ENCODE measurements at places on chromosomes 5 and 9.

GRCh38 chr5:163506726-163507125, 1.3 kb downstream of the MAT2B start:
- DNase-seq: no peak

DNA sequence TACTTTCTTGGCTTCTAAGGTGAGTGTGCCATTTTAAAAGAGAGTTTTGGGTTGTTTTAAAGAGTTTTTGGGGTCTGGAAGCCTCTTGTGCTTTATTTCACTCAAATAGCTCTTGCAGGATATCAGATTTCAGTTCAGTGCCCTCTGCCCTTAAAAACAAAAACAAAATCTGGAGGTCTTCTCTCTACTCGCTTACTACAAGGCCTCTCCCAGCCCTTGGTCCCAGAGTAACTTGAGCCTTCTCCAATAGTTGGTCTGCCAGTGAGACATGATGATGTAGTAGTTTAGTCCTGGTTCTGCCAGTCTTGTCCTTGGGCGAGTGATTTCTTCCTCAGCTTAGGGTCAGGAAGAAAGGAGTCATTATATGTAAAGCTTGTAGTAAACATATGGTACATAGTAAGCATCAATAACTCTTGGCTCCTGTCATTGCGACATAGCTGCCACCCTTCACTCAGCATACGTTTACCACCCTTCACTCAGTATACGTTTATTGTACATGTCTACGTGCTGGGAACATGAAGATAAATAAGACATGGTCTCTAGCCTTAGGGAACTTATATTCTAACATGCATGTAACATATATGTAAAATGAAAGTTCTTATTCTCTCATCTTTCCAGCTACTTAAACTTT, 147.6 kb downstream of the MAN2A1 start:
- DNase-seq: no peak

DNA sequence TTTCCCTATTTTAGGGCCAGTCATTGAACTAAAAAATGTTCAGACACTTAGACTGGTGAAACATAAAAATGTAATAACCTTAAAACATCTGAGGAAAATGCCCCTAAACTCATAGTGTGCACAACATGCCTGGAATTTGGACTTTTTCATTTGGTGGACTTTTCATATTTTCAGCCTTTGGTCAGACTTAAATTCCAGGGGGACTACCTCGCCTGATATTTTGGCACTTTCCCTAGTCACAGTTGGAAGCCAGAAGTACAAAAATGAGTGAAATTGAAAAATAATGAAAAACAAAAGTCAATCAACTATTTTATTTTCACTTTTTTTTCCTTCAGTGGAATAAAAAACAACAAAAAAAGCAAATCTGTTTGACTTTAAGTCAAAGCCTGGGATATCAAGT, 256.2 kb downstream of the ACTL7B start:
- DNase-seq: no peak

- no peak for DNase-seq
Observed at GRCh38 chr9:98045234-98046179, 11.0 kb upstream of the NANS start.

- no peak for DNase-seq
Observed at GRCh38 chr9:91084896-91085516, 276.7 kb downstream of the AUH start.

DNA sequence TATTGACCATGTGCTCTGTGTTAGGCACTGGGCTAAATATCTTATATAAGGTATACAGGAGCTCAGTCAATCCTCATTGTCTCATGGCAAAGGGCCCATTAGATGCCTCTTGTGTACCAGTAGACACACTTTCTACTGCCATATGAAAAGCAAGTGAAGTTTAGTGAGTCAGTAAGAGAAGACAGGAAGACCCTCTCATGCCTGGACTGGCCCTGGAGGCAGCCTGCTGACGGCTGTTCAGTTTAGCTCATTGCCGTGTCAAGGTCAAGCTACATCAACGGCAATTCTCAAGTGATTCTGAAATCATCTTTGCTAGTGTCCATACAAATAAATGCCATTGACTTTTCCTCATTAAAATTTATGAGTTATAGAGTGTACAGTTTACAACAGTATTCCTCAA, 237.9 kb downstream of the IRX1 start:
- no peak for DNase-seq

GRCh38 chr9:124549016-124549415, 41.8 kb upstream of the NR5A1 start:
- no peak for DNase-seq

GRCh38 chr9:21789541-21790037, 12.8 kb upstream of the MTAP start:
- DNase-seq: no peak

DNA sequence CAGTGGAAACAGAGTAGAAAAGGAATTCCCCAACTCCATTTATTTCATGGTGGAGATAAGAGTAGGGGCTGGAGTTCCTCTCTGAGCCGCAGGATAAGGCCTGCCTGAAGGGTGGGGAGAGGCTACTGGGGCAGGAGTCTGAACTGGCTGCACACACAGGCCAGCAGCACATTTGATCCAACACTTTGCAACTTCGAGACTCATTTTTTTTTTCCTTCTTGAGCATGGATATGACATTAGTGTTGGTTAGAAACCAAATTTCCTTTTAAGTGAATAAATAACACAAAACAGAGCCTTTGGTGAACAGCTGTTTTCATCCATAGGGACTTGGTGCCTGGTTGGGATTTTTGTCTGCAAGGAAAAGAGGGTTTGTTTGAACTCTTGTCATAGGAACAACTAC, 76.6 kb downstream of the RALGPS1 start:
- DNase-seq: no peak

DNA sequence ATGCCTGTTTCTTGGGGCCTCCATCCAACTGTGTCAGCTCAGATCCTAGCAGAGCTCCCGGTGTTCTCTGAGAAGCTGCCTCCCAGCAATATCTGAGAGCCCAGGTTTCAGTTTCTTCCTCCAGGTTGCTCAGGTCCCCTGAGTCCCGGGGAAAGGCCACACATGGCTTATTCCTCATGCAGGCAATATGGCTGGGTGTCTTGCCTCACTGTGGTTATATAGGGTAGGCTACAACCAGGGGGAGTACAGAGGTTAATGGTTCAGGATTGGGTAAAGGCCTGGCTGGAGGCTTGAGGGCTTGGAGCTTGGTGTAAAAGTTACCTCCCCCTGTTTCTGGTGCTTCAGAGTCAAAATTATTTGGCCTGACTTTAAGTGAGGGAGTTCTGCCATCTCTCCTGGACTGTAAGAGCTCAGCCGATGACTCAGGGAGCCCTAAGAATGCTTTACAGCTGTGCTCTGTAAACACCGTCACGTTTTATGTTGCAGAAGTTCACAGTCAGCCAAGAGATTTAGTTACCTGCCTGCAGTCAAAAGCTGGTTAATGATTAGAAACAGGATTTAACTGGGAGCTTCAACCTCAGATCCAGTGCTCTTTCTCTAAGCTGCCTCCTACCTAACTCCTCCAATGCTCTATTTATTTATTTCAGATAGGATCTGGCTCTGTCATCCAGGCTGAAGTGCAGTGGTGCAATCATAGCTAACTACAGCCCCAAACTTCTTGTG, 24.3 kb upstream of the UBAP2 start:
- no peak for DNase-seq

GRCh38 chr5:4576908-4577307, 563.2 kb upstream of the ADAMTS16 start:
- DNase-seq: no peak

- DNase-seq: no peak
Observed at GRCh38 chr9:114414346-114414745, 26.6 kb upstream of the AKNA start.

DNA sequence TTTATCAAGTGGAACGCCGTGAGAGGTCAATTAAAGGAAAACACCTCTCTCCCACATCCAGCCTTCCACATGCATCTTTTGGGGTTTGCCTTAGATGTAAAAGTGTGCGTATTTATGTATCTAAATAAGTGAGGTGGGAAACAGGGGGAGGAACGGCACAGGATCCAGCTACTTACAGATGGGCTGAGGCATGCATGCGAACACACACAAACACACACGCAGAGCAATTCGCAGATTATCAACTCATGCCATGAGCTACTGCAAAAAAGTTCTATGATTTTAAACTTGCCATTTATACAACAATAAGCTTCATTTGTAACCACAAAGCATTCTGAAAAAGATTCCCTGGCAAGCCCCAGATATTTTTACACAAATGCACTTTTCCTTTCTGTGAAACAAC, 242.1 kb downstream of the BNC2 start:
- DNase-seq: no peak

- DNase-seq: no peak
Observed at GRCh38 chr5:150519978-150520377, 12.0 kb downstream of the NDST1 start.

DNA sequence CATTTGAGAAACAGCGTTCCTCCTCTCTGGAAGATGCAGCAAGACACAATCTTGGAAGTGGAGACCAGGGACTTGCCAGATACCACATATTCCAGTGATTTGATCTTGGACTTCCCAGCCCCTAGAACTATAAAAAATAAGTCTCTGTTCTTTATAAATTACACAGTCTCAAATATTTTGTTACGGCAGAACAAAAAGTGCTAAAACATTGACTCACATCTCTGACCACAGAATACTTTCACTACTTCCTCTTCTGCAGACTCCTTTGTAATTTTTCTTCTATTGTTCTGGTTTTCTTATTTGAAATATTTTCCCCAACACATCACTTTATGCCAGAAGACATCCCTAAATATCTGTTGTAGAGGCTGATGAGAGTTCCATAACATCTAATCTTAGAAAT, 706.1 kb upstream of the CDH18 start:
- no peak for DNase-seq

DNA sequence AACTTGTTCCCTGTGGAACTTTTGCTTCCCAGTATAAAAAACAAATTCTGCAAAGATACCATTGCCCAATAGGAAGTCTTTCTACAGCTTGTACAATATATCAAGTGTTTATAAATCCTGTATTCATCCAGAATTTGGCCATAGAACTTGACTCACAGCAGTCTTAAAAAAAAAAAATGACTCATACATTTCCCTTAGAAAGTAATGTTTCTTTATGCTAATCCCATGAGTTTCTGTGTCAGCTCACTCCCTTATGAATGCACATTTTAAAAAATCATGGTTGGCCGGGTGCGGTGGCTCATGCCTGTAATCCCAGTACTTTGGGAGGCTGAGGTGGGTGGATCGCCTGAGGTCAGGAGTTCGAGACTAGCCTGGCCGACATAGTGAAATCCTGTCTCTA, 89.3 kb upstream of the DMRT1 start:
- DNase-seq: no peak

GRCh38 chr5:68983043-68983442, 110.8 kb upstream of the SLC30A5 start:
- no peak for DNase-seq

GRCh38 chr5:31720004-31720403, 81.1 kb downstream of the PDZD2 start:
- DNase-seq: no peak

- no peak for DNase-seq
Observed at GRCh38 chr5:67202828-67203227, 6.2 kb upstream of the CD180 start.

DNA sequence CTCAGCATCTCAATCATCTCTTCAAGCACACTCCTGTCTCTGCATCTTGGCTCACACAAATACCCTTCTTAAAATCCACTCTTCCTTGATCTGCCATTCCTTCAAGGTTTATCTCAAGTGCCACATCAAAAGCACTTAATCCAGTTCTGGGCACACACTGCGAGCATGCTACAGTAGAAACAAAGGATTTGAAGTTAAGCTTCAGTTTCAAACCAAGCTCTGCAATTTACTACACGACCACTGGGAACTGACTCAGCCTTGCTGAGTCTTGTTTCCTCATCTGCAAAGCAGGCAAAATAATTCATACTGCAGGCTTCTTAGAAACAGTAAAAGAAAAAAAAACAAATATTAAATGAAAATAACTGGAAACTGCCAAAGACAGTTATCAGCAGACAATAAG, 50.5 kb upstream of the CTNNAL1 start:
- DNase-seq: no peak

DNA sequence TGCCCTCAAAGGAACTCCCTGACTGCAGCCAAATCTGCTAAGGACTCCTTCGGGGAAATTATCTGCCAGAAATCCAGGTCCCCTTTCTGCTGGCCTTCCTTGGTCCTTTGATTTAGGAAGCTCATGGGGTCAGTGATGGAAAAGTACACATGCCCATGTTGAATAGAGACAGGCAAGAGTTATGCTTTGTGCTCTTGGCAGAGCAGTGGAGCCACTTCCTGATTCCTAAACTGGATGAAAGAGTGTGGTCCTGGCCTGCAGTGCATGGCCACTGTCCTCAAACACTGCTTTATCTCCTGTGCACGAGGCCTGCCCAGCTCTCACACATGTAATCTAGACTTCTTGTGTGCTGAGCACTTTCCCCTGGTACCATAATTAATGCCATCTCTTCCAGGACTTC, 2.0 kb upstream of the EBF1 start:
- DNase-seq: no peak

GRCh38 chr5:27242258-27242626, 203.9 kb upstream of the CDH9 start:
- DNase-seq: no peak

DNA sequence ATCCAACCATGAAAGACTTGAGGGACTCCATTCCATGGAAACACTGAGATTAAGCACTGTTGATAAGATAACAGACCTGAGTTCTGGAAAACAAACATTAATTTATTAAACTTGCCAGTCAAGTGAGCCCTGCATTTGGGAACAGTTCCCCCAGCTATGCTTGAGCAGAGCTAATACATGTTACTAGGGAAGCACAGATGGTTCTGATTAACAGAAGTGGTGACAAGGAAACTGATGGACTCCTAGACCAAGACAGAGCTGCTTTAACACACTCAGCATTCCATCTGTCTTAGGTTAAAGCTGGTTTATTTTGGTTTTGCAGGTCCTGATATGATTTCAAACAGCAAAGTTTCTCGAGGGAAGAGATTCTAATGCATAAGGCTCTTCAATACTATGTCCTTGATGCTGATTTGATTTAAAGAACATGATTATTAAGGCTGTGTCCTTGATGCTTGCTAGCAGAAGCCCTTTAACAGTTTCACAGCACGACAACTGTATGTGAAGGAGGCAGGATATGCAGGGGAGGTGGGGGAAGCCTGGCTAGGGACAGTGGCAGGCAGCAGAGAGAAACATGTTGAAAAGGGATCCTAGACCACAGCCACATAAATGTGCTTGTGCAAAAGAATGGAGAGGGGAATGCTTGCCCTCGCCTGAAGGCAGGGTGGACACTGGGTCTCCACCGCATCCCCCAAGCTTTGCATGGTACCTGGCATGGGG, 66.2 kb downstream of the ACTBL2 start:
- DNase-seq: no peak

DNA sequence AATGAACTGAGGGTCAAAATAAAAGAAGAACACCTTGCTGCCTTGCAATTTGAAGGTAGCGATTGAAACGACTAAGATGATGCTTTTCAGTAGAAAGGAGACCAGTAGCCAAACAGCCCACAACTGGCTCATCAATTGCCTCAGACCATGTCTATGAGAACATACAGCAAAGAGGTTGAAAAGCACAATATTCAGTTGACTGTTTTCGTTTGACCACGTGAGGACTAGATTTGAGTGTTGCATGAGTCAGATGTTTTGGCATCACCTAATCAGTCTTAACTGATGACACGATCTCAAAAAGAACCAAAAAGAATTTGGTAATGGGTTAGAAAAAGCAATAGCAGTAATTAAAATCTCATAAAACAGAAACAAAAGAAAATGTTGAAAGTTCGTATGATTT, 82.7 kb upstream of the IL7R start:
- no peak for DNase-seq

All from vagina (tissue), 2 donors.